ENCODE measurements at places on chromosomes 16 and 17.
A peak's percentile ranks its signal among the peaks of the same experiment; 100 is the strongest.

GRCh38 chr16:70529051-70529777, 5.6 kb downstream of the SF3B3 start:
- no peak for DNase-seq

DNA sequence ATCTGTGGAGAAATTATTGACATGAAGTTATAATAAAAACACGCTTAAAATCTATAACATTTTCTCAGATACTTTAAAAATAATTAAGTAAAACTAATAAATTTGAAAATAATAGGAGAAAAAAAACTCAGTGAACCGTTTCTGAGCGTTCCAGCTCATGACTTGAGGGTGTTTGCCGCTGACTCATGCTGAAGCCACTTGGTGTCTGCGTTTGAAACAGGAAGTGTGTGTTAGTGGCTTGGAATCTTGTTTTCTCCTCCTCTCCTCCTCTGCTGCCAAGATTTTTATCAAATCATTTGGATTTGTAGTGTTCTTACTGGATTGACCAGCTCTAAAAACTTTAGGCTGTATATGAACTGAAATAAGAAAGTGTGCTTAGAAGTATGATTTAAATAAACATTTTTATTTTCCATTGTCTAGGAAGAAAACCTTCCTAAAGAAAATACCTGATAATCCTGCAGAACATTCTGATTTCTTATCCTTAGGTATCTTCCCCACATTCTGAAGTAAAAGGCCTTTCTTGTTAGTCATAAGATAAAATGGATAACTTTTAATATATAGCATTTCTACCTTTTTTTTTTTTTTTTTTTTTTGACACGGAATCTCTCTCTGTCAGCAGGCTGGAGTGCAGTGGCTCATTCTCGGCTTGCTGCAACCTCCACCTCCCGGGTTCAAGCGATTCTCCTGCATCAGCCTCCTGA, 30.8 kb downstream of the USP10 start:
- no peak for DNase-seq

DNA sequence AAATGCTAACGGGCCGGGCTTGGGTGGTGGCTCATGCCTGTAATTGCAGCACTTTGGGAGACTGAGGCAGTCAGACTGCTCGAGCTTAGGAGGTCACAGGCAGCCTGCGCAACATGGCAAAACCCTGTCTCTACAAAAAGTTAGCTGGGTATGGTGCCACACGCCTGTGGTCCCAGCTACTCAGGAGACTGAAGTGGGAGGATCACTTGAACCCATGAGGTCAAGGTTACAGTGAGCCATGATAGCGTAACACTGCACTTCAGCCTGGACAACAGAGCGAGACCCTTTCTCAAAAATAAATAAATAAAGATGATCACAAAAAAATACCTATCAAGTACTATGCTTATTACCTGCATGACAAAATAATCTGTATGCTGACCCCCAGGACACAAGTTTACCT, 46.3 kb upstream of the INTS2 start:
- no peak for DNase-seq

DNA sequence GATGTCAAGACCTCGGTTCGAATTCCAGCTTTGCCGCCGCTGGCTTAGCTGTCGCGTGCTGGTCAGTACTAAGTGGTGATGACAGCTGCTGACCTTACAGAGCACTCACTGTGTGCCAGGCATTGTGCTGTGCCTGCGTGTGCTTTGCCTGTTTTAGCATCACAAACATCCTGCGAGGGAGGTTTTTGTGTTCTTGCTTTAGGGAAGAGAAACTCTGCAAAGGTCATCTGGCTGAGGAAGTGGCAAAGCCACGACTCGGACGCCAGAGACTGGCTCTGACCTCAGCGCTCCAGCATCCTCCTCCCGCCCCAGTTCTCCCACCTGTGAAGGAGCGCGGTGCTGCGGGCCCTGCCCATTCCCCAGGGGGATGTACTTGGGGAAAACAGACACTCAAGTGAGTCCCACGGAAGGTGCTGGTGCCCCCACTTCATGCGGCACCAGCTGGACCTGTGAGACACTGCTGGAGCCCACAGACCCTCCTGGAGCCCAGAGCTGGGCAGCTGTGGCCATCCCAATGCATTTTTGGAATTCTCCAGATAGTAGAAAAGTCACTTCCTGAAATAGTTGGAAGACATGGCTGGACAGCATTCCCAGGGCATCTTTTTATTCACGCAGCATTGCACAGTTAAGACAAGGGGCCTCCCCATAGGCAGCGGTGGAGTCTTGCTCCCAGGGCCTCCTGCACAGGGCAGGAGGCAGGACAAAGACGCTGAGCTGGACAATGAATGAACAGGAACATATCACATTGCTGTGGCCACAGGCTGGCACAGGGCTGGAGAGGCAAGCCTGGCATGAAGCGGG, 20.0 kb upstream of the HERPUD1 start:
- no peak for DNase-seq

- DNase-seq = no peak
Observed at GRCh38 chr17:79081571-79082276, 7.1 kb downstream of the ENGASE start.

DNA sequence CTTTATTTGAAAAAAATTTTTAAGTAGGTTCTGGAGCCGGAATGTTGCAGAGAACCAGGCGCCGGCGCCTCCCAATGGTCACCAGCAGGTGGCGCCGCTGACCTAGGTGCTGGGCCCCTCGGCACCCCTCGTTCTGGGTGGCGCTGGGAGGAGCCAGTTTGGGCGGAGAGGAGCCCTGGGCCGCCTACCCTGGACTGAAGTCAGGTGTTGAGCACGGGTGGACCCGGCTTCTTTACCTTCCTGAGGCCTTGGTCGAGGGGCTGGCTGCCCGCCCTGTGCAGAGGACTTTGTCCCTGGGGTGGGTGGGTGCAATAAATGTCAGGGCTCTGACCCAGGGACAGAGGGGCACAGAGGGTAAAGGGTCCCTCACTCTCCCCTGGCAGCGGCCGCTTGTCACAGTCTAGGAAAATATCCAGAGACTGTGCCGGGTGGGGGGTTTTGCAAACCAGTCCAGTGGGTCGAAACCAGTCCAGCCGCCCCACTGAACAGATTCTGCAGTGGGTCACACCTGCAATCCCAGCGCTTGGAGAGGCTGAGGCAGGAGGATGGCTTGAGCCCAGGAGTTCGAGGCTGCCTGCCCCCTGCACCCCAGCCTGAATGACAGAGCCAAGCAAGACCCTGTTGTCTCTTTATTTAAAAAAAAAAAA, 30.1 kb upstream of the TNFRSF13B start:
- DNase-seq = peak; percentile 58

DNA sequence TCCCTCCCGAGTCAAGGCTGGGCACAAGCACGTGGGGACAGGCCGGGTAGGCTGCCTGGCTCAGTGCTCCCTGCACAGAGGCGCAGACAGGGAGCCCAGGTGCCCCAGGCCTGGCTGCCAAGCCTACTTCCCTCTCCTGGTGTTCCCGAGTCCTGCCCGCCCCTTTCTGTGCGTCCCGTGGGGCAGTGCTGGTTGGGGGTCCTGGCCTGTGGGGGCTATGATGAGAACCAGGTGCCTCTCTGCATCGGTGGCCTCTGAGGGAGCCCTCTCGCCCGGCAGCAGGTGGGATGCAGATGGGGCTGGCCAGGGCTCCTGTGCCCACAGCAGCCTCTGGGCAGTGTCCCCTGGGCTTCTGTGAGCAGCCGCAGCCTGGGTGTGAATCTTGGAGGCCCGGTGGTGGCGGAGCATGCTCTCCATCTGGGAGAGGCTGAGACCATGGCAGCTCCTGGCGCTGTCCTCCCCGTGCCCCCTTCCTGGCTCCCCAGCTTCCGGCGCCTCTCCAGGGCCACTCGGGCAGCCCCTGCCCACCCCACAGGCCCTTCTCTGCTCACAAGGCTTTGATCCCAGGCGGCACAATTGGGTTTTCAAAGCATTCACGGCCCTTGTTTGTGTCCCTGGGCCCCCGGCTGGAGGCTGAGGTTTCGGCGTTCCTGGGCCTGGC, 7.2 kb downstream of the CENPX start:
- DNase-seq = no peak

DNA sequence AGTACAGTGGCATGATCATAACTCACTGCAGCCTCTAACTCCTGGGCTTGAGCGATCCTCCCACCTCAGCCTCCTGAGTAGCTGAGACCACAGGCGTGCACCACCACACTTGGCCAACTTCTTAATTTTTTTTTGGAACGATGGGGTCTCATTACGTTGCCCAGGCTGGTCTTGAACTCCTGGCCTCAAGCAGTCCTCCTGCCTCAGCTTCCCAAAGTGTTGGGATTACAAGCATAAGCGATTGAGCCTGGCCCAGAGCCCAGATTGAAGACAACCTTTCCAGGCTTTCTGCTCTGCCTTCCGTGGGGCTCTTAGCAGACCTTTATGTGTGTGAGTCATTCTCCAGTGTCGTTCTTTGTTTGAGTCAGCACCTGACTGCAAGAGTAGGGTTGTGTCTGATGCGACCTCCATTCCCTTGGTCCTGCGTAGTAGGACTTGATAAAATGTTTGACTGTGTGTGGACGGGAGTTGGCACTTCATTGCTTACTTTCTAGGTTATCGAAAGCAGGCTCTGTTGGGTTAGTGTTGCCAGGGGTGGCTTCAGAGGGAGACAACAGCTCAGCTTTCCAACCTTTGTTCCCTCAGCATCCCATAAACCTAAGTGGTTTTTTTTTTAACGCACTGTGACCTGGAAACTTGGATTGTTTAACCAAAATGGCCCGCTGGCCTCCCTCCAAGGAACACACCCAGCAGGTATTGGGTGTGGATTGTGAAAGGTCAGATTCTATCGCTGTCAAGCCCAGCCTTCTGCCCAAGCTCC, 26.4 kb downstream of the EEF2K start:
- DNase-seq = no peak

GRCh38 chr16:47705266-47705665, 244.1 kb downstream of the PHKB start:
- no peak for DNase-seq

- DNase-seq = no peak
Observed at GRCh38 chr17:47295037-47295873, 28.5 kb upstream of the EFCAB13 start.

GRCh38 chr16:51402298-51402697, 251.2 kb upstream of the SALL1 start:
- DNase-seq = no peak

GRCh38 chr17:9022573-9023391, 1.5 kb downstream of the NTN1 start:
- peak; percentile 11 for DNase-seq

DNA sequence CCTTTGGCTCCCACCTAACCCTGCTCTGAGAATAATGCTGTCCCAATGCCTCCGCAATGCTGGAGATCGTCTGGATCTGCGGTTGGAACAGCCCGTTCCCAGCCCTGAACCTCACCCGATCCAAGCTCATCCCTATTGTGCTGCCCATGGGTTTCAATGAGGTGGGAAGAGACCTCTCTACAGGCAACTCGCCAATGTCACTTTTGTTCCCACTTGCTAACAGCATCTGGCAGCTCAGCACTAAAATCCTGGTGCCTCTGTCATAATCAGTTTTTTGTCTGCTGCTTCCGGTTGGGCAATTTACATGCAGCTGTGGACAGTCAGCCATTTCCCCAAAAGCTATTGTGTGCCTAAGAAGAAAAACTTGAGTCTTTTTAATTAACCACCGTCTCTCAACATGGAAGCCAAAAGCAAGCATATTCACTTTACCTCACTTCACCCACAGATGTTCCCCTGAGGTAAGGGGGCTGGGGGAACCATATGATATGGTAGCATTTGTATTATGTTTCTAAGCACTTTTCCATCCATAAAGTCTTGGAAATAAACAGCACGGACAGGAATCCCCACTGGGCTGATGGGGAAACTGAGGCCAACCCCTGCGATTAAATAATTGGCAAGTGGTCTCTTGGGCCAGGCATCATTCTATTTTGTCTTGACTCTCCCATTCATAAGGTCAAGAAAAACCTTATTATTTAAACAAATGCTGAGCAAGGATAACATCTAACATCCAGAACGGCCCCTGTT, 159.2 kb upstream of the CDH5 start:
- no peak for DNase-seq

- no peak for DNase-seq
Observed at GRCh38 chr17:46121165-46121764, 72.0 kb downstream of the KANSL1 start.

DNA sequence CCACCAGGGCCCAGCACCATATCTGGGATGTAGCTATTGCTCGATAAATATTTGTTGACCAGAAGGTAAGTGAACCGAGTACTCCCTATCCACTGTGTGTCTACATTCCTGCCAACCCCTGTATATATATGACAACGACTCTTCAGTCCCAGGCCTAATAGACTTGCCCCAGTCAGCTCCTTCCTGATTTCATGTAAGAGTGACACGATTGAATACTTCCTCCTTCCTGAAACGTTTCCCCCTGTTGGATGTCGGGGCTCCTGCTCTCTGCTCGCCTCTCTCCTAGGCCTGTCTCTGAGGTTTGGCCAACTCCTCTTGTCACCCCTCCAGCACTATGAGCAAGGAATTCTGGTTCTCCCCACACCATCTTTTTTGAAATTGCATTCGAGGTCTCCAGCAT, 178.9 kb downstream of the PRKCA start:
- no peak for DNase-seq

- DNase-seq = no peak
Observed at GRCh38 chr17:74235911-74236371, 22.6 kb downstream of the TTYH2 start.

DNA sequence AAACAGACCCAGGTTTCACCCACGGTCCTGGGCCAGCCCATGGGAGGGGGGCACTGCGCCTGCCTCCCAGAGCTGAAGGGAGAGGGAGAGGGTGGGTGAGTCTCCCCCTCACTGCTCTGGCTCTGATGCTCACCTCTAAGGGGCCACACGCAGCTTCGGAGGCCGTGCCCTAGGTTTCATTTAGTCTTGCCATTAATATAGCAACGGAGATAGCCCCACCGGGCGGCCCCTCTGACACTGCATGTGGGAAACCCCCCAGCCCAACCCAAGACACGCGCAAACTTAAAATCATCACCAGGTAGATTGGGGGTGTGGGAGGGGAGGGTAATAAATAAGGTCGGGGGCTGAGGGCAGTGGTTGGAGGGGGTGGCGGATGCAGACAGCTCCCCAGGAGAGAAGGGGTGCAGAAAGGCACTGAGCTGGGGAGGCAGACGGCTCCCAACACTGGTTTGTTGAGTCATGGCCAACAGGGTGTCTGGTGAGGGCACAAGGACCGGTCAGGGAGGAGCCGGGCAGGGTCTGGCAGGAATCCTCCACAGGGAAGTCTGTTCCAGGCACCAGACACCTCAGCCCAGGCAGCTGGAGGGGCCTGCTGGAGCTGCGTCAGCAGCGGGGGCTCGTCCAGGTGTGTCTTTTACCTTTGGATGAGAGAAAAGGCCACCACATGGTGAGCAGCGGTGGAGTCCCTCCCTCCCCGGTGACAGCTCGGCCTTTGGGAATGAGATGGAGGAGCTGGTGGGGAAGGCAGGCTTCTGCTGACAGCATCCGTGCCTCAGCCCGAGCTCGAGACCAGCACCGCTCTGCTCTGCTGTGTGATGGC, 32.0 kb upstream of the DOC2B start:
- DNase-seq = no peak

DNA sequence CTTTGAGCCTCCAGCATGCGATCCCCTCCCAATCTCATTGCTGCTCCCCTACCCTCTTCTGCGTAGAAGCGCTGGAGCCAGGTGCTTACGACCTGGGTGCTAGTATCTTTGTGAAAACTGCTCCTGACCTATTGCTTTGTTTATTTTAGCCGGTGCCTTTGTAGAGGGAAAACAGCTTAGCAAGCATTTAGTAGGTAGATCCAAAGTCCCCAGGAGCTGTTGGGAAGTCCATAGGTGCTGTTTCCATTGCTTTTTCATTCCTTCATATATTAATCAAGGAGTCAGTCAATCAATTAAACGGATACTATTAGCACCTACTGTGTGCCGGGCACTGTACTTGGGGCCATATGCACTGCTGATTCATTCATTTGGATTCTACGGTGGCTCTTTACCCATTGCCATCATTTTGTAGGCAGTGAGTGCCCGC, 497.6 kb downstream of the WWOX start:
- DNase-seq = no peak

Data from stimulated activated CD4-positive, alpha-beta T cell treated with anti-CD3 and anti-CD28 coated beads, TNF-alpha, amount 100 ng/mL, for 1 hour (primary cell).